ENCODE measurements at places on chromosomes 16 and 17. TPM values are rescaled to one million over a fixed set of nuclear protein-coding genes. Genes with fewer than 3 reads are reported as not detected.
A peak's percentile ranks its signal among the peaks of the same experiment; 100 is the strongest.

The CD300E gene
- total RNA-seq: 7.6 TPM

The RPRML gene
- total RNA-seq: not detected

The SSTR5 gene
- not detected for total RNA-seq

- no peak for DNase-seq
These were observed 20.0 kb downstream of the ACSF3 start for GRCh38 chr16:89113661-89114060.

DNA sequence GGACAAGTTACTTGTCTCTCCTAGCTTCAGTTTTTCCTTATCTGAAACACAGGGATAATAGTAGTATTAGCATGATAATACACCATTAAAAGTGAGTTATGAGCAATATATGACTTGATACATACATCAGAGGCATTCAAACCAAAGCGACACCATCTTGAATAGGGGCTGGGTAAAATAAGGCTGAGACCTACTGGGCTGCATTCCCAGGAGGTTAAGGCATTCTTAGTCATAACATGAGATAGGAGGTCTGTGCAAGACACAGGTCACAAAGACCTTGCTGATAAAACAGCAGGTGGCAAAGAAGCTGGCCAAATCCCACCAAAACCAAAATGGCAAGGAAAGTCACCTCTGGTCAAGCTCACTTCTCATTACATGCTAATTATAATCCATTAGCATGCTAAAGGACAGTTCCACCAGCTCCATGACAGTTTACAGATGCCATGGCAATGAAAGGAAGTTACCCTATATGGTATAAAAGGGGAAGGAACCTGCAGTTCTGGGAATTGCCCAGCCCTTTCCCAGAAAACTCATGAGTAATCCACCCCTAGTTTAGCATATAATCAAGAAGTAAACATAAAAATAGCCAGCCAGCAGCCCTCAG, 37.2 kb upstream of the HS3ST3A1 start:
- DNase-seq: no peak

The UMOD gene
- total RNA-seq: 1.3 TPM

DNA sequence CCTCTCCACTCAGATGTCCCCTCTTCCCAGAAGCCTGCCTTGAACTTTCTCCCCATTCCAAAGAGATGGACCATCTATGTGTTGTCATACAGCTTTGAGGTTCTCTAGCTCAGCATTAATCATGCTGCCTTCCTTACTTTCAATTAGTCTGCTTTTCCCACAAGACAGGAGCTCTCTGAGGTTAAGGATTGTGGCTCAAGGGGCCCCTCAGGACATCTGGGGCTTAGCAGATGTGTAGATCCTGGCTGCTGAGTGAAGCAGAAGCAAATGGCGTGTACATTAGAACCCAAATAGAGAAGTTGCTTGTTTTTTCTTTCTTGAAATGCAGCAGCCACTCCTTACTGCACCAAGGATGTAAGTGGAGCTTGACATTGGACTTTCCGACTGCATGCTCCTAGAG, 330.5 kb upstream of the TNRC6C start:
- DNase-seq: no peak

The KRT28 gene
- total RNA-seq: not detected

DNA sequence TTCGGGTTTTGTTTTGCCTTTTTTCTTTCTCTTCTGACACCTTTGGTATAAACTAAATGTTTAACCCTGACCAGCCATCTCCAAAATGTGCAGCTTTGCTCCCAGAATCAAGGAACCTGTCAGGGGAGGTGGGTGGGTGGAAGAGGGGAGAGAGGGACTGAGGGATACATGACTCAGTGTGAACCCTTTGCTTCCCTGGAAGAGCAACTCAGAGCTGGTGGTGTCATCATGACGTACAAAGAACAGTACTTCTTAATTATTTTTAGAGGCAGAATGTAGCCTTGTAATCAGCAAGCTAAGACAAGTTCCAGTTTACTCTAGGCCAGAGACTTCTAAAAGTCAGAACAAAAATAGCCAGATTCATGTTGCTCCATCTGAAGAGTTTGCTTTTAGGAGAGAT, 119.6 kb upstream of the HAS3 start:
- DNase-seq: no peak

GRCh38 chr17:68800751-68801150, 154.4 kb downstream of the ABCA8 start:
- DNase-seq: no peak

DNA sequence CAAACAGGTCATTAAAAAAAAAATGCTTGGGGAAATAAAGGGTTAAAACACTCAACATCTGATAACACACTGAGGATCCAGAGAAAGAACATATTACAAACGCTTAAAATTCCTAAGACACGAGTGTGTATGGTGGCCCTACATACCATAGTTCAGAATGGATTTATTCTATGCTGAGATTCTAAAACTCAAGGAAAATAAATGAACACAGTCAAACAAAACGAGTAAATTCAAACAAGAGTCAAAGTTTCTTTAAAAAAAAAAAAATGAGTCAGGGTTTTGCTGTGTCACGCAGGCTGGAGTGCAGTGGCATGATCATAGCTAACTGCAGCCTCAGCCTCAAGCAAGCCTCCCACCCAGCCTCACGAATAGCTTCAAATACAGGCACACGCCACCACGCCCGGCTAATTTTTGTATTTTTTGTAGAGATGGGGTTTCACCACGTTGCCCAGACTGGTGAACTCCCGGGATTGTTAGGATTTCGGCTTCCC, 17.4 kb downstream of the CRK start:
- DNase-seq: no peak

- DNase-seq: no peak
These were observed 1.5 kb downstream of the ZNF768 start for GRCh38 chr16:30524575-30525568.

GRCh38 chr16:56936491-56936890, 4.5 kb downstream of the HERPUD1 start:
- DNase-seq: no peak

DNA sequence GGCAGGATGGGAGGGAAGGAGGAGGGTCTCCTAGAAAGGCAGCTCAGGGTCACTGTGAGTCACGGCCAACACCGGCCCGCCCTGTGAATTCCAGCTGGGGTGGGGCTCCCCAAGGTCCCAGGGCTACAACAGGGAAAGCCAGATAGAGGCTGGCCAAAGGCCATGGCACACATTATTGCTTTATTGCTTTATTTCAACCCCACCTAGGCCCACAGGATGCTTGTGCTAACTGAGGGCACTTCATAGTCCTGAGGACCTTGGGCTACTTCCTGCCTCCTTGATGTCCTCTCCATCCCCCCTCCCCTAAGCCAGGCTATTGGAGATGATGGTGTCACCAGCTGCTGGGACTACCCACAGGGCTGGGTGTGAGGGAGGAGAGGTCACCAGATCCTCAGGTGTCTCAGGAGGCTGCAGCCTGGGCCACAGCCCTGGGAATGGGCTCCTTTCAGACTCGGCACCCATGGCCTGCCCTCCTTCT, 26.1 kb downstream of the LRRC75A start:
- peak; percentile 80 for DNase-seq

The LRRC46 gene
- total RNA-seq: not detected

GRCh38 chr17:58358408-58359172, 6.6 kb upstream of the SUPT4H1 start:
- DNase-seq: no peak

The HID1 gene
- 218 TPM for total RNA-seq

- DNase-seq: no peak
These were observed 24.1 kb upstream of the CIITA start for GRCh38 chr16:10852948-10853347.

DNA sequence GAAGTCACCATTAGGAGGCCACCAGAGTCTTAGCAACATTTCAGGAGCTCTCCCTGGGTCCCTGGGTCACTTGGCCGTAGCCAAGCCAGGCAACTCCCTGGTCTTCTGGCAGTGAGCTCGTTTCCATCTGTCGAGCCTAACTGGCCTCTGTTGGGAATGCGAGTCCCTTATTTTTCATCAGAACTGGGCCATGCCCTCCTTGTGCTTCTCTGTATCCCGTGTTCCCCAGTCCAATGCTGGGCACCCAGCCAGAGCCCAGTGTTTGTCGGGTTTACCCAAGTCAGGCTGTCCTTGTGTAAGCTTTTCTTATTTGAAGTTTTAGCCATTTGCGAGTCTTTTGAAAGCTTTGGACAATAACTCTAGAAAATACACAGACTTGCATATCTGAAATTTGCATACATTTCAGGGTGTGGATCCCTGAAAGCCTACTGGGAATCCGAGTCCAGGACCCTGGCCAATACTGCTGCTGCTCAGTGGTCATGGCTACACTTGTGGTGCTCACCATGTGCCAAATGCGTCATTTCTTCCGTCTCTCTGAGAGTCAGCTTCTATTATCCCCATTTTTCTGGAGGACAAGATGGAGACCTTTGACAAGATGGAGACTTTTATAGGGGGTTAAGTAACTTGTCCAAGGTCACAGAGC, 81.6 kb upstream of the LGALS9 start:
- peak; percentile 70 for DNase-seq

- DNase-seq: no peak
These were observed 183.1 kb downstream of the SALL1 start for GRCh38 chr16:50967827-50968612.

- DNase-seq: peak; percentile 22
These were observed 12.4 kb downstream of the SLC47A2 start for GRCh38 chr17:19703828-19704613.

Measured in stomach (tissue), 19 donors.